Vagina (tissue), 2 donors: ENCODE measurements at places on chromosomes 6 and 20. TPM values are rescaled to one million over a fixed set of nuclear protein-coding genes. Genes with fewer than 3 reads are reported as not detected.

GRCh38 chr20:11380283-11380682 lies 537.4 kb upstream of the BTBD3 start:
- peaks cover 22% of the 10 kb centered on the region for H3K4me1 ChIP-seq
- H3K4me3 ChIP-seq, result no peak overlapping the region
- H3K27me3 ChIP-seq, result no peaks in the 10 kb centered on the region

GRCh38 chr6:149217466-149217888 lies 100.0 kb upstream of the TAB2 start:
- no peaks in the 10 kb centered on the region for H3K36me3 ChIP-seq
- no peak for DNase-seq
- H3K27me3 ChIP-seq, result no peaks in the 10 kb centered on the region

DNA sequence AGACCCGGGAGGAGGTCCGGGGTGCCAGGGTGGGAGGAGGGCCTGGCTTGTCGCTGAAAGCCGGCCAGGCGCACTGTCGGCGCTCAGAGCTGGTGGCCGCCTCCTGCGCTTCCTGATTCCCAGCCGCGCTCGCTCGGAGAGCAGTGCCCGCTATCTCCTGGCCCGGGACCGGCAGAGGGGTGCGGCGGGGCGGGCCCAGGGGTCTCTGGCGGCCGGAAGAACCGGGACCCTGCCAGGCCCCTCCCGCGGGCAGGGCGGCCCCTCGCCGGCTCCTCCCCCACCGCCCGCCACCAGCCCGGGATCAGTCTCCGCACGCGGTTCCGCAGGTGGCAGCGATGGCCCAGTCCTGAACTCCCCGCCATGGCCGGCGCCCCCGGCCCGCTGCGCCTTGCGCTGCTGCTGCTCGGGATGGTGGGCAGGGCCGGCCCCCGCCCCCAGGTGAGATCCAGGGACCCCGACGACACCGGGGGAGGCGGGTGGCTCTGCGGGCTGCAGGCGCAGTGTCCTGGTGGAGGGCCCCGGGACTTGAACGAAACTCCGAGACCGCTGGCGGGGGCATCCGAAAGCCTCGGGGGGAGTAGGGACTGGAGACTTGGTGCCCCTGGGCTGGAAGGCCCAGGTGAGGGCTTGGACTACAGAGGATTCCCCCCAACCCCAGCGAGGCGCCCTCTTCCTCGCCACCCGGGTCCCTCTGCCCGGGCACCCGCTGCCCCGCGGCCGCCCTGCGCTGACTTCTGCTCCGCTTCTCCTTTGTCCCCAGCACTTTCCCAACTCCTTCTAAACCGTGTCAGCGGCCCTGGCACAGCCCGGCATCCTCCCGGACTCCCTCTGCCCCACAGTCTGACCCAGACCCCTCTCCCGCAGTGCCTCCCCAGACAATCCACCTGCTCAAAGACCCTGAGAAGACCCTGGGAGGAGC lies at the start of gene GLP1R:
GLP1R (plus strand) TSS at position 301 of the 919 bp plus-strand sequence; CDS start at position 361, 60 bp downstream.
- DNase-seq, result no peak
- H3K27ac ChIP-seq, result no peak within 1 kb of the TSS
- peaks cover 7% of the 10 kb centered on the region for H3K27me3 ChIP-seq
- no peak within 1 kb of the TSS for H3K4me3 ChIP-seq
- H3K4me1 ChIP-seq, result peaks cover 10% of the 10 kb centered on the region

DNA sequence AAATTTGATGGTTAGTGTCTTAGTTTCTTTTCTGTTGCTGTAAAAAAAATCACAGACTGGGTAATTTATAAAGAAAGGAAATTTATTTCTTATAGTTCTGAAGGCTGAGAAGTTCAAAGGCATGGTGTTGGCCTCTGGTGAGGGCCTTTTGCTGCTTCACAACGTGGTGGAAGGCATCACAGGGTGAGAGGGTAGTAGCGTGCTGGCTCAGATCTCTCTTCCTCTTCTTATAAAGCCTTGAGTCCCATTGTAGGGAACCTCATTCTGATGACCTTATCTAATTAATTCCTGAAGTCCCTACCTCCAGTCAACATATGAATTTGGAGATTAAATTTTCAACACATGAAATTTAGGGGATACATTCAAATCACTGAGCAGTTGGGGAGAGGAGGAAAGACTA lies 62.0 kb downstream of the ARID1B start:
- no peak for DNase-seq
- H3K36me3 ChIP-seq, result no peaks in the 10 kb centered on the region
- H3K27me3 ChIP-seq, result no peaks in the 10 kb centered on the region
- peaks cover 59% of the 10 kb centered on the region for H3K4me1 ChIP-seq

OOEP gene
- total RNA-seq, result not detected

DNA sequence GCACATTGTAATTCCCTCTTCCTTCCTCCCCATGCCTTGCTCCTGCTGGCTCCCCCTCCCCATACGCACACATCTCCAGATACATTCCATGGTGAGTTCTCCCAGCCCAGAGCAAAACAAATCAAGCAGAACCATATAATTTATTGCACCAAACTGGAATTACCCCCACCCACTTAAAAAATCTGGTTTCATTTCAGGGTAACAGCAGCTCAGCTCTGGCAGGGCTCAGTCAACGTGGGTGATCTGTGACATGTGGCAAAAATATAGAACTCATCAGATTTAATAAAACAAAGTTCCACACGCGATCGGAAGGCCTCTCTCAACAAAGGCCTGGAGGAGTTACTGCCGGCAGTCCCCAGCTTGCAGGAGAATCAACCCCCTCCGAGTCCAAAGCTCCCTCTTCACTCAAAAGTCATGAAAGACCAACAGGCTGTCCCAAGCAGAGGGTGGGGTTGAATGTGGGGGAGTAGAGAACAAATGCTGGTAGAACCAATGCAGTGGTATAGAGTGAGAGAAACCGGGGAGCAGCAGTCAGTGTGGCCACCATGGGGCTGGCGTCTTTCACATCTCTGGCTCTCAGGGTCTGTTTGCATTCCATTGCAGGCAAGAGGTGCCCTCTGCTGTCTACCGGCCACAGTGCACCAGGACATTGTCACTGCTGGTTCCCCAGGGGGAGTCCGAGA lies 323.3 kb upstream of the NT5E start:
- no peaks in the 10 kb centered on the region for H3K4me1 ChIP-seq
- H3K4me3 ChIP-seq, result no peak overlapping the region
- no peaks in the 10 kb centered on the region for H3K27me3 ChIP-seq
- DNase-seq, result no peak

DNA sequence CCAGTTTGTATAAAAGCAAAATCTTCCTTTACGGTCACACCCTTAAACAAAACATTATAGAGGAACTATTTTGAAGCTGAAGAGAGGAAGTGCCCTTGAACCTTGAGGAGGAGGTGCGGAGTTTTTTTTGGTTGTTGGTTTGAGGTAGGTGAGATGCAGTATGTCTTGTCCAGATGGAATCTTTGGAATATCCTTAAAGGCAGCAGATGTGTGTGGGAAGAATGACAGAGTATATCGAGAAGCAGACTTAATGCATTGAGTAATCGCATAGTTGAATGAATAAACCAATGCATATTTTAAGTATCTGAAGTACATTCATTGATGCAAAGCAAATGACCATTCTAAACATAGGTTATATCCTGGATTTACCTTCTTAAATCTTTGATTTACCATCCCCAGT lies 49.9 kb downstream of the AIG1 start:
- H3K4me3 ChIP-seq, result no peak overlapping the region
- no peaks in the 10 kb centered on the region for H3K36me3 ChIP-seq

DNA sequence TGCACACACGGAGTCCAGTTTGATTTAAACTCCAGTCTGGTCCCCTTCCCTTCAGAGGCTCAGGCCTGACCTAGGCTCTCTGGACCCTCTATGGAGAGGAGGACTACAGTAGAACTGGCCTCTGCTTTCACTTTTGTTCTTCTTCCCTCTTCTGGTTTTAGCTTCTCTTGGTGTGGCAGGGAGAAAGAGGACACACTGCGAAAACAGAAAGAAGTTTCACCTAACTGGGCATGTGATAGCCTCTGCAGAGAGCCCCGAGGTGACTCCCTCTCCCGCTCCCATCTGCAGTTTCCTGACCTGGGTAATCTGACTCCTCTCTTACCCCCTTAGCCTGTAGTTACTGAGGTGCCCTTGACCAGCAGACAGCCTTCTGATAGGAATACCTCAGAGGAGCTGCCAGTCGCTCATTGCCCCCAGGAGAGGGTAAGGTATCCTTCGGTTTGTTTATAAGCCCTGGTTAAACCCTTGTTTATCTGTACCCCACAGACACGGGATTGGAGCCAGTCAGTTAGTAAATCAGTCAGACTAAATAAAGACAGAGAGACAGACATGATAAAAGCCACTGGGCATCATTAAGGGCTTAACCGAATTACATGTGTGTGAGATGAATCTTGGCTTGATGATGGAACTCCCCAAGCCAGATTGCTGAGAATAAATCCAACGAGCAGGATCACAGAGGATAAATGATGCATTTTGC lies 12.0 kb upstream of the DTNBP1 start:
- H3K4me3 ChIP-seq, result no peak overlapping the region
- no peaks in the 10 kb centered on the region for H3K27me3 ChIP-seq
- no peak for DNase-seq
- no peak overlapping the region for H3K27ac ChIP-seq

GRCh38 chr6:134758621-134759020 lies 191.3 kb downstream of the ALDH8A1 start:
- no peak overlapping the region for H3K4me3 ChIP-seq
- no peaks in the 10 kb centered on the region for H3K27me3 ChIP-seq
- no peaks in the 10 kb centered on the region for H3K4me1 ChIP-seq
- DNase-seq, result no peak
- H3K27ac ChIP-seq, result no peak overlapping the region

DNA sequence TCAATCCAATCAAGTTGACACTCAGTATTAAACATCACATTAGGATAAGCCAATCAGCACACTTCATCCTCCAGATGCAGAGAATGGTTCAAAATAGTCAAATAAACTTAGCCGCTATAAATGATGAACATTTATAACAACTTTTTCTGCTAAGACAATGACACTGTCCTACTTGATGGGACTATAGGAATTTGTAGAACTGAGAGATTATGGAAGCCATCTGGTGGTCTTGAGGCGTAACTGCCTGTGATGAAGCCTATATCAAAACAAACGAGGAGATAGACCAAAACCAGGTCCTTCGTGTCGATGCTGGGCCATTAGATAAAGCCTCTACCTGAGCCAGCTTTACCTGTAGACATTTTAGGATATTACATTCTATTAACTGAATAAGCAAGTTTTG lies 631.1 kb downstream of the COL12A1 start:
- H3K4me3 ChIP-seq, result no peak overlapping the region
- DNase-seq, result no peak

TTLL9 gene
- total RNA-seq, result not detected

DNAH8 gene
- total RNA-seq, result not detected

TFAP2D gene
- not detected for total RNA-seq

DNA sequence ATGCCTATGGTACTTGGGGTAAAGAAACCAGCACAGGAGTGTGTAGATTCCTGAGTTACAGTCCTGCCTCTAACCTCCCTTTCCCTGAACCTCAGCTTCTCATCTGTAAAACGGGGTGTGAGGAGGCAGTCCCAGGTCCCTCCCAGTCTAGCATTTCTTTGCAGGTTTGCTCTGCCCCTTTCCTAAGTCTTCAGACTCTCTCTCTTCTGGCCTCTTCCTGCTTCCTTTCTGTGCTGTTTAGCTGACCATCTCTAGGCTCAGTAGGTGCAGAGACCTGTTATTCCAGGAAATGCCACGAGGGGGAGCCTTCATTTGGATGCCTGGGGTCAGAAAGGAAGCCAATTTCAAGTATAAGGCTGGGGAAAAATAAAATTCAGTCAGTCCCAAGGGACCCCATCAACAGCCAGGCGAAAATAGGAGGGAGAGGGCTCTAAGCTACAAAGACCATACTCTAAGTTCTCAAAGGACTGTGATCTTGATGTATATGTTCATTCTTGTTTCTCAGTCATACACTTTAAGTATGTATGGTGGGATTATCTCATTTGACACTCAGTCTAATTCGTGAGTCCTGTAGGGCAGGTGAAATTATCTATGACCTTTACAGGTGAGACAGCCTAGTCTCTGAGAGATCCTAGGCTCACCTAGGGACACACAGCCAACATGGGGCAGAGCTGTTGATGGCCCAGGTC lies 89.1 kb downstream of the NCR2 start:
- peaks cover 26% of the 10 kb centered on the region for H3K4me1 ChIP-seq
- no peak for DNase-seq
- H3K27me3 ChIP-seq, result no peaks in the 10 kb centered on the region
- no peak overlapping the region for H3K27ac ChIP-seq
- no peak overlapping the region for H3K4me3 ChIP-seq

DNA sequence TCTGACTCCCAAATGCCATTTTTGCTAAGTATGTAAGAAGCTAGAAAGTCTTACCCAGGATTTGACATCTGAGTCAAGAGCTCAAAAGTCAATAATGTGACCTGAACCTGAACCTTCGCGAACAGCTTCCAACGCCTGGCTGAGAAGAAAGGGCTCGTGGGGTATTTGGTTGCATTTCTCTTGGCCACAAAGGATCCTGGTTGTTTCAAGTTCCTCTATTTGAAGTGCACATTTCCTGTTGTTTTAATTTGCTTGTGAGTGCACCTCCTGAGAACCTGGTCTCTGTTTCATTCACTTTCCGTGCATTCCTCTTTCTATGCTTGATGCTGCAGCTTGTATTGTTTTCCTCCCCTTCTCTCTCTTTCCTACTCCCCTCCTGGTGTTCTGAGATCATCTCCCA lies 212.5 kb downstream of the FOXA2 start:
- DNase-seq, result no peak
- H3K4me1 ChIP-seq, result no peaks in the 10 kb centered on the region
- H3K4me3 ChIP-seq, result no peak overlapping the region
- H3K27me3 ChIP-seq, result no peaks in the 10 kb centered on the region
- no peaks in the 10 kb centered on the region for H3K36me3 ChIP-seq

VWA7 gene
- 0.74 TPM for total RNA-seq

TCF21 gene
- 12.5 TPM for total RNA-seq

DNA sequence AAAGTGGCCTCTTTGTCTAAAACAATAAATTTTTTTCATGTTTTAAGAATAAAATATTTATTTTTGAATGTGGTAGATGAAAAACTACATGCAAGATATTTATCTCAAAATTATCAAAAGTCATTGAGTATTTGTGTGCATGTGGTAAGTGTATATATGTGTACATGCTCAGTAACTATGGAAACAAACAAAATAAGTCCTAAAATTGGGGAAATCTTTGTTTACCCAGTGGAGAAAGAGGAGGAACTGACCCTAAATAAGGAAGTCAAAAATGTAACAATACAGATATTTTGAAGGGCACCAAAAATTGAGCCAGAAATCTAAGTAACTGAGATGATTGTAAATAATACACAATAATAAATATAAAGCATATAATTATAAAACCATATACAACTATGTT lies 639.2 kb downstream of the MAFB start:
- no peak for DNase-seq
- H3K27me3 ChIP-seq, result no peaks in the 10 kb centered on the region

DNA sequence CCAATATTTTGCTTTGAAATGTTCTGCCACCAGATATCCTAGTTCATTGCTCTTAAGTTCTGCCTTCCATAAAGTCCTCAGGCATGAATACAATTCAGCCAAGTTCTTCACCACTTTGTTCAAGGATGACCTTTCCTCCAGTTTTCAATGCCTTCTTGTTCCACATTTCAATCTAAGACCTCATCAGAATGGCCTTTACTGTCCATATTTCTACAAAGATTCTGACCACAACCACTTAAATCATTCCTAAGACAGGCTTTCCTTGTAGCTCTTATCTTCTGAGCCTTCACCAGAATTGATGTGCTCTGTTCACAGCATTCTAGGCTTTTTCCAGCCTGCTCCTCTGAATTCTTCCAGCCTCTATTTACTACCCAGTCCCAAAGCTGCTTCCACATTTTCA lies 319.0 kb downstream of the HACE1 start:
- H3K36me3 ChIP-seq, result no peaks in the 10 kb centered on the region
- no peak overlapping the region for H3K4me3 ChIP-seq
- H3K27ac ChIP-seq, result no peak overlapping the region
